Activated CD4-positive, alpha-beta T cell treated with anti-CD3 and anti-CD28 coated beads for 36 hours (primary cell): ENCODE measurements at places on chromosomes 6 and 20.
A peak's percentile ranks its signal among the peaks of the same experiment; 100 is the strongest.

DNA sequence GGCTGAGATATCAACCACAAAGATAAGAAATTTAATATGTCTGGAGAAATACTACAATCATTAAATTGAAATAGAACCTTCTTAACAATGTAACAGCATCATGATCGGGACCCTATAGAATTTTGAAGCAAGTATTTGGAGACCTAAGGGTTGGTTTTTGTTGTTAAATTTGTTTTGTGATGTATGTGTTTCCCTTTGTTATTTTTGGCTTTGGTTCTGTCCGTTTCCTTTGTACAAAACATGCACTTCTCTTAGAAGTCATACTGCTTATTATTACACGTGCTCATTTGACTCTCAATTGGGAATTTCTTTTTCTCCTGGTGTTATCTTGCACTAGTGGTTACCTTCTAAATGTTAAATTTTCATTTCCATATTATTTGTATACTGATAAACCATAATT is 4.0 kb upstream of the PLN start:
- no peak for DNase-seq

- no peak for DNase-seq
These were observed 14.0 kb downstream of the RREB1 start for GRCh38 chr6:7121700-7122241.

DNA sequence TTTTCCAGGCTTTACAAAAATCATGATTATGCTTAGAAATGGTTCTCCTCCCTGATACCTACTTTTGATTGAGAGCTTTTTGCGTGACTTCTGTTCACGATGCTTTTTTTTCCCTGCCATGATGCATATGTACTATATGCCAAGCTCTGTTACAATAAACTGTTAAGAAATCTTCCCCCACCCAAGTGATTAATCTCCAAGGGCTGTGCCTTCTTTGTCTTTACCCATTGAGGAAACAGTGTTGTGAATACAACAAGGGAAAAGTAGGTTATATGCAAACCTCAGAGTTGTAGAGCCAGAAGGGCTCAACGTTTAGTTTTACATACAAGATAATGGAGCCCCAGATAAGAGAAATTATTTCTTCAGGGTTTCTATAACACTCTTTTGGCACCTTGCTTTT is 34.1 kb upstream of the MYLK2 start:
- no peak for DNase-seq

DNA sequence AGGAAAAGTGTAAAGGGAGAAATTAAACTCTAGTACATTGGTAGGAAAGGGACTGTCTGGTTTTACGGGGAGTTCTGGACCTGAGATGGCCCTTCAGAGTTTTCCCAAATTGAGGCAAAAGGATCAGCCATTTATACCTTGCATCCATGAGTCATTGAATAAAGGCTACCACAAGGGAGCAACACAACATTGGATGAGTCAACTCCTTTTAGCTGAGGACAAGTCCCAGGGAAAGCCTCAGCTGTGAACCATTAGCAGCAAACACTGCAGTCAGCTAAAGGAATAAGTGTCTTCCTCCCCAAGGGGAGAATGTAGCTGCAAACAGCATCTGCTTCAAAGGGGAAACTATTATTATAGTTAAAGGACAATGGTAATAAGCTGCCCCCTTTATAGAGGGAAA is 468.7 kb upstream of the ID4 start:
- no peak for DNase-seq

GRCh38 chr6:31928672-31928939 is 1.1 kb downstream of the C2 start:
- no peak for DNase-seq

GRCh38 chr6:21598674-21599023 is 5.1 kb downstream of the SOX4 start:
- DNase-seq, result no peak

DNA sequence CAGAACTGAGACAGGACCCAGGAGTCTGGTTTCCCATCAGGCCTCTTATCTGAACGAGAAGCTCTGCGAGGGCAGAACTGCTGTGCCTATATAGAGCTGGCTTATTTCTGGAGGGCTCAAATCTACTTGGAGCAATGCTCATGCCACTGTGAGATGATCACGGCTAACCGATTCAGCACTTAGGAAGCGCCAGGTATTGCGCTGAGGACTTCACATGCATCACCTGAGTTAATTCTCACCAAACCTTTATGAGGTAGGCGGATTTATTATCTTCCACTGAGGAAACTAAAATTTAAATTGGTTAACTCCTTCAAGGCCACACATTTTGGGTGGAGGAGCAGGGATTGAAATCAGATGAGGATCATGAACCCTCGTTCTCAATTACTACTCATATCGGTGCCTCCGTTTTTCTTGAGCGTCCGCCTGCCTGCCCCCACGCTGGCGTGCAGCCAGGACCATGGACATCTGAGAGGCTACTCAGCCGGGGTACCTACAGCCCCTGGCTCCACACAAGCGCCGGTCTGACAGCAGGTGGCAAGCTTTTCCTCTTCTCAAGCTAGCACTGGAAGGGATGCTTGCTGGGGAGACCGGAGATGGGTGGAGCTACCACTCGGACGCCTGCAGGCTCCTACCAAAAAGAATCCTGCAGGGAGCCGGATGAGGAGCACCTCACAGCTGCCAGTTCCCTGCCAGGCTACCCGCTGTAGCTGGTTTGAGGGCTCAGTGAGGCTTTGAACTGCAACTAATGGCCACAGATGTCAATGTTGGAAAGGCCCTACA is 1.0 kb upstream of the PCIF1 start:
- peak; percentile 81 for DNase-seq
